ENCODE measurements at places on chromosomes 12 and 14.

DNA sequence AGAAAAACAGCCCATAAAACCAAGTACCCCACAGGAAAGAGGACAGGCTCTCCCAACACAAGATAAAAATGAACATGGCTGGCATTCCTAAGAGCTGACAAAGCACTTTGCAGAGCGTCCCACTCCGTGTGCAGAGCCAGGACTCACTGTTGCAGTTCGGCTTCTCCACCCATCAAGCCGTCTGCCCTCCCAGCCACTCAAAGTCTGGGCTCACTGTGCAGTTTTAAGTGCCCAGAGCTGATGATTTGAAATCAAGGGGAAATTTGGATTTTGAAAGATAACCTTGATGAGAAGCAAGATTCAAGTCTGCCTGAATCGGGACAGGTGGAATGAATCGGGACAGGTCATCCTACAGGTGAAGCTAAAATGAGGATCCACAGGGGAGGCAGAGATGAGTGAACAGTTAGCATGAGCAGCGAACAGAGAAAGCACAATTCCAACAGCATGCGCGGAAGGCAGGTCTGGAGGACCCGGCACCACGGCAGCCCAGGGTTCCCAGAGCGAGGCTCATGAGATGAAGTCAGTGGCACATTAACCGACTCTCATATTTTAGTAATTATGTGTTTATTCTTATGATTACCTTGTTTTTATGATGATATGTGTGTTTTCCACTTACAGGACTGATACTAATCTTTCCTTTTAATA, 39.8 kb upstream of the GPR68 start:
- H3K4me1 ChIP-seq, result peaks cover 2% of the 10 kb centered on the region
- H3K27ac ChIP-seq, result no peak overlapping the region
- peaks cover 35% of the 10 kb centered on the region for H3K36me3 ChIP-seq

DNA sequence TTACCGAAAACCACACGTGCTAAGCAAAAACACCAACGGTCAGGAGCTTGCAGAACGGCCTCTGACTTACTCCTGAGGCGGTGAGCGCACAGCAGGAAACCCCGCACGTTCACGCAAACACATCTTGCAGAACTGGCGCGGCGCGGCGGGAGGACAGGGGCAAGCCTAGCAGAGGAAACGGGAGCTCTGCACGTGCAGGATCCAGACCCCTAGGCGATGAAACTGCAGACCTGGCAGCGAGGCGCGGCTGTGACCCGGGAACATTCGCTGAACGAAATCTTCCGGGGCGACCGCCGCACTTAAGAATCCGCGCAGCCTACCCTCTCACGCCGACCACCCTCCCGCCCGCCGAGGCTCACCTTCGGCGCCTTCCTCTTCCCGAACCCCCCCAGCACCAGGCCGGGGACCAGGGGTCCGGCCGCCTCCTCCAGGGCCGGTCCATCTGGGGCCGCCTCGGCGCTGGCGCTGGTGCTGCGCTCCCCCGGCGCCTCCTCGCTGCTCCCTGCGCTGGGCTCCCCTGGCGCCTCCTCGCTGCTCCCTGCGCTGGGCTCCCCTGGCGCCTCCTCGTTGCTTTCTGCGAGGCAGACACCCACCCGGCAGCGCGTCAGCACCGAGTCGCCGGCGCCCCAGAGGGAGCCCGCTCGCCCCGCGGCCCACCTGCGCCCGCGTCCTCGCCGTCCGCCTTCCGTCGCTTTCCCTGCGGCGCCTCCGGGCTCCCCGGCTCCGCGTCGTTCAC, 615 bp downstream of the DDX51 start:
- no peaks in the 10 kb centered on the region for H3K27me3 ChIP-seq
- no peak overlapping the region for H3K27ac ChIP-seq
- no peak for DNase-seq
- peak overlapping the region; percentile 100 for H3K4me3 ChIP-seq
- peaks cover 72% of the 10 kb centered on the region for H3K36me3 ChIP-seq
- H3K4me1 ChIP-seq, result peaks cover 9% of the 10 kb centered on the region

DNA sequence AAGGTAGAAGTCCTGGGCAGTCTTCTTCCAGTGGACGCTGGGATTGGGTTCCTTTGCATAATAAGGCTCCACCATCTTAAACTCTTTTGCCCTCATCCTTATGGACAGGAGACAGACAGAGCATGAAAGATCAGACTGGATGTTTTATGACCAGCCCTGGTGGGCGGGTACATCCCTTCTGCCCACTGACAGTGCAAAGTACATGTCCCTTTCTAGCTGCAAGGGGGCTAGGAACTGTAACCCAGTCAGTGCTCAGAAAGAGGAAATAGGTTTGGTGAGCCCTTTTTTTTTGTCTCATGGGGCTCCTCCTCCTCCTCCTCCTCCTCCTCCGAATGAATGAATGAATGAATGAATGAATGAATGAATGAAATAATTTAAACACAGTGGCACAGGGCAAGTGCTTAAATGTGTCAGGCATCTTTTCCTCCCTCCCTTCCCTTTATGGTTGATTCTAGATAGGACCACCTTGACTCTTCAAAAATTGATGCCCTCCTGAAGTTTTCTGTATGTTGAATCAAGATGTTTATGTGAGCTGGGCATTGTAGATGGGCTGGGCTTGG, 36.4 kb upstream of the HNF1A start:
- no peak overlapping the region for H3K4me3 ChIP-seq
- no peak for DNase-seq
- H3K27ac ChIP-seq, result no peak overlapping the region
- H3K27me3 ChIP-seq, result peaks cover 3% of the 10 kb centered on the region
- peaks cover 2% of the 10 kb centered on the region for H3K4me1 ChIP-seq
- no peaks in the 10 kb centered on the region for H3K36me3 ChIP-seq

DNA sequence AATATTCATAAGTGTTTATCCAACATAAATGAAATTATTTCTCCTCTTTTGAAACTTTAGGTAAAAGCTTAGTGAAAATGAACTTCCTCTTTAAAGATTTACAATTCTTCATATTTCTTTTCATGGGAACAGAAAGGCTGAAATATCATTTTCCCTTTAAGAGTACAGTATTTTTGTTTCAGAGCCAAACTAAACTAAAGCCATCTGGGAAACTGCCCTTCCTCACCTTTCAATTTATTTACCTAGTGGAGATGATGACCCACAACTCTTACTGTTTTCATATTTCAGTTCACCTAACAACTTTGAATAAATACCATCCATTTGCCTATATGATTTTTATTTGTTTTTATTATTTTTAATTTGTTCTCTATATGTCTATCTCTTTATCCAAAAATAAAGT, 105.4 kb downstream of the ALX1 start:
- no peaks in the 10 kb centered on the region for H3K4me1 ChIP-seq
- DNase-seq, result no peak
- no peak overlapping the region for H3K4me3 ChIP-seq
- no peaks in the 10 kb centered on the region for H3K36me3 ChIP-seq

DNA sequence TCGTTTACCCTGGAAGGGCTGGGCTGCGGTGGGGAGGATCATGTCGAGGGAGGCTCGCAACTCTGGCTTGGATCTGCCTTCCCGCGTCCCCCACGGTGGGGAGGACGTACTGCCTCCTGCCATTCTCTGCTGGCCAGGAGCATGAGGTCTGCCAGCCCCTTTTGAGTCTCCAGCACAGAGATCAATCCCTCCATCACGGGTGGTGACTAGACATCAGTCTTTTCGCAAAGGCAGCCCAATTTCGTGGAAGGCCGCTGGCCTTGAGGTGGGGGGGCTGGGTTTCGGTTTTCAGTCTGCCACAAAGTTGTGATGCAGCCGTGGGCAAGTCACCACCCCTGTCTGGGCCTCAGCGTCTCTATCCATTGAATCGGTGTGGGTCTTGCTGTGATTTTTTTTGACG, 62.2 kb downstream of the PRMT8 start:
- no peak overlapping the region for H3K27ac ChIP-seq
- H3K4me1 ChIP-seq, result peaks cover 11% of the 10 kb centered on the region
- no peak overlapping the region for H3K4me3 ChIP-seq
- no peak for DNase-seq
- no peaks in the 10 kb centered on the region for H3K36me3 ChIP-seq

GRCh38 chr12:57219993-57220754, 3.6 kb downstream of the NXPH4 start:
- H3K27me3 ChIP-seq, result peaks cover 99% of the 10 kb centered on the region
- no peak overlapping the region for H3K27ac ChIP-seq
- no peak overlapping the region for H3K4me3 ChIP-seq
- H3K36me3 ChIP-seq, result no peaks in the 10 kb centered on the region
- H3K4me1 ChIP-seq, result peaks cover 29% of the 10 kb centered on the region

- no peak for DNase-seq
- no peak overlapping the region for H3K4me3 ChIP-seq
- no peaks in the 10 kb centered on the region for H3K36me3 ChIP-seq
- H3K27me3 ChIP-seq, result peaks cover 96% of the 10 kb centered on the region
These were observed 8.4 kb upstream of the TBX3 start for GRCh38 chr12:114692186-114693058.

DNA sequence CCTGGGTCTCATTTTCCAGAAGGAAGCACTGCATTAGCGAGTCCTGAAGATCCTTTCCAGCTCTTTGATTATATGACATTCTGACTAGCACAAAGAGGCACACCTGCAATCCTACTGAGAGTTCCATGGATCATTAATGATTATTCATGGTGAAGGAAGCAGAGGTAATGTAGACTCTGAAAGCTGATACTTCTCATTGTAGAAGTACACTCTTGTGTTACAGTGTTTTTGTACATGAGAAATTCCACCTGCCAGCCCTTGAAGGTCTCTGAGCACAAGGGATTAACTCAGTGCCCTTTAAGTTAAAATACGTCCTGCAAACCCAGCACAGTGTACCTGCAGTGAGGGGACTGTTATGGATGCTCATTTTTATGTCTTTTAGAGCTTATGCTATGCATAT, 558.8 kb upstream of the FBXO33 start:
- H3K4me3 ChIP-seq, result no peak overlapping the region
- no peaks in the 10 kb centered on the region for H3K27me3 ChIP-seq
- no peak overlapping the region for H3K27ac ChIP-seq
- DNase-seq, result no peak
- no peaks in the 10 kb centered on the region for H3K4me1 ChIP-seq
- no peaks in the 10 kb centered on the region for H3K36me3 ChIP-seq

DNA sequence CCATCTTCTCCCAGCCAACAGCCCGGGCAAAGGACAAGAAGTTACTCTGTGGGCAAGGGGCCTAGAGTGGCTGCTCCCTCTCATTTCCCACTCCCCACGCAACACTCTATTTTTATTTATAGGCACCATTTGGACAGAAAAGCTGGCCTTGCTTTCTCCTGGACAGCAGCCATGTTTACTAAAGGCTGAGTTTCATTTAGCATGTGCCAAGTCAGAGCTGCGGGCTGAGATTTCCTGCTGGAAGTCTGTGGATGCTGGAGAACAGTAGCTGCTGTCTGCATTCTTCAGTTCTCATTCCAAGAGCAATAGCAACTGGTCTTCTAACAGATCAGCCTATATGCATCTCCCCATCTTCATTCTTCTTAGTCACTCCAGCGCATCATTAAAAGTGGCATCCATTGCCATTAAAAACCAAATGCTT, 8.3 kb downstream of the COL2A1 start:
- no peak overlapping the region for H3K27ac ChIP-seq
- H3K4me3 ChIP-seq, result no peak overlapping the region
- H3K4me1 ChIP-seq, result peaks cover 1% of the 10 kb centered on the region
- no peaks in the 10 kb centered on the region for H3K27me3 ChIP-seq
- H3K36me3 ChIP-seq, result peaks cover 80% of the 10 kb centered on the region
- DNase-seq, result no peak

GRCh38 chr12:14777271-14777670, 26.0 kb downstream of the WBP11 start:
- no peak for DNase-seq
- H3K4me3 ChIP-seq, result no peak overlapping the region
- H3K4me1 ChIP-seq, result peaks cover 5% of the 10 kb centered on the region
- H3K27ac ChIP-seq, result no peak overlapping the region
- H3K36me3 ChIP-seq, result no peaks in the 10 kb centered on the region

DNA sequence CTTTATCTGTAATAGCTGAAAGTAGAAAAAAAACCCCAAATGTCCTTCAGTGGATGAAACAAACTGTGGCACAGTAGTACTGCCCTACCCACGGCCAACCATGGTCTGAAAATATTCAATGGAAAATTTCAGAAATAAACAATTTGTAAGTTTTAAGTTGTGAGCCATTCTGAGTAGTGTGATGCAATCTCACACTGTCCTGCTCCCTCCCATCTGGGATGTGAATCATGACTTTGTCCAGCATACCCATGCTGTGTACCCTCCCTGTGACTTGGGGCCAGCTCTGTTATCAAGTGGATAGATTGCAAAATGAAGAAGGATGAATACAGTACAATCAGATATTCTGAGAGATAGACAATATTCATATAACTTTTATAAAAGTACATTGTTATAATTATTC, 106.2 kb downstream of the SMOC1 start:
- no peak for DNase-seq
- no peaks in the 10 kb centered on the region for H3K27me3 ChIP-seq
- H3K4me1 ChIP-seq, result peaks cover 38% of the 10 kb centered on the region
- no peak overlapping the region for H3K27ac ChIP-seq
- peaks cover 11% of the 10 kb centered on the region for H3K36me3 ChIP-seq

DNA sequence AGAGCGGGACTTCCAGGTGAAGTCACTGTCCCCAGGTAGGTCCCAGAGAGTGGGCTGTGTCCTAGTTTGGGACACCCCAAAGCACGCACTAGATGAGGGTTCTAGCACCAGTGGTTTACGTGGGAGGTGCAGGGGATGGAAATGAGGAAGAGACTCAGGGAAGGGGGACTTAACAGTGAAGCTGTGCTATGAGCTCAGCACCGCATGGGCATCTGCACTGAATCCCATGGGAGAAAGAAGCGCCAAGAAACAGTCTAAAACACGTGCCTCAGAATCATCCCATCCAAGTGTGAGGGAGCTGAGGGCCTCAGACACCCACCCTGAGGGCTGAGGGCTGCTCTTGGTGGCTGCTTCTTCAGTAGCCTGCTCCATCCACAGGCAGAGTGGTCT, 71.5 kb upstream of the ZFP36L1 start:
- no peaks in the 10 kb centered on the region for H3K4me1 ChIP-seq
- H3K27ac ChIP-seq, result no peak overlapping the region
- H3K4me3 ChIP-seq, result no peak overlapping the region
- H3K36me3 ChIP-seq, result no peaks in the 10 kb centered on the region
- no peaks in the 10 kb centered on the region for H3K27me3 ChIP-seq
- DNase-seq, result no peak

DNA sequence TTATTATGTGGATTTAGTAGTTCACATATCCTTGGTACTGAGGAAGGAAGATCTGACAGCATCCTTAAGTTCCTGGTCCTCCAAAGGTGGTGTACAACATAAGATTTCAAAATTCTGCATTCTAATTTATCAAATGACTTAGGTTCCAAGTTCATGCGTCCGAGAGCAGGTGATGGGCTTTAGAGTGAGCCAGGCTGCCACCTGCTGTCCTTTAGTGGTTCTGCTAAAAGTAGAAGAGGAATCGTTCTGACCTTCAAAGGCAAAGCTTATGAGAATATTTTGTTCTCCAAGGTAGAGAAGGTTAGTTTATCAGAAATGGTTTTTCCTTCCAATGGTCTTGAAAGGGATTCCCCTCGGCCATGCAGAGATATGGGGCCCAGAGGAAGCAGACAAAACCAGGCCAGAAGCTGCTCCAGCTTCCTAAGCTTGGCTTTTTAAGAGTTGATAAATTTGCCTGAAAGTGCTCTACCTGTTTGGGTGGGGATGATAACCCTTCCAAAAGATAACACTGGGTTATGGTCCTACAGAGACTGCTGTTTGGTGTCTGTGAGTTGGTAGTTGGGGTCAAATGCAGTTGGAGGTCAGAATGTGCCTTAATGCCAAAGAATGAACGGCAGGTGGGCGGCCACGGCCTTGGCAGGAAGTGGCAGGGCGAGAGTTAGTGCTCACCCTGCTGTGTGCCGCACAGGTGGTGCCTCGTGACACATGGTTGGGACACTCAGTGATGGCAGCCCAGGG, 29.1 kb upstream of the LRTM2 start:
- peak overlapping the region; percentile 27 for H3K4me3 ChIP-seq
- H3K27ac ChIP-seq, result no peak overlapping the region
- DNase-seq, result no peak

- H3K36me3 ChIP-seq, result no peaks in the 10 kb centered on the region
- peaks cover 68% of the 10 kb centered on the region for H3K27me3 ChIP-seq
- peak overlapping the region; percentile 33 for H3K4me3 ChIP-seq
- peak; percentile 76 for DNase-seq
These were observed 864 bp downstream of the DNAJC22 start for GRCh38 chr12:49347311-49348193.

Measured in neuronal stem cell (in vitro differentiated cells).